ENCODE measurements at places on chromosomes 2 and 18. TPM values are rescaled to one million over a fixed set of nuclear protein-coding genes. Genes with fewer than 3 reads are reported as not detected.

CCL20 gene
- 112 TPM for total RNA-seq

DNA sequence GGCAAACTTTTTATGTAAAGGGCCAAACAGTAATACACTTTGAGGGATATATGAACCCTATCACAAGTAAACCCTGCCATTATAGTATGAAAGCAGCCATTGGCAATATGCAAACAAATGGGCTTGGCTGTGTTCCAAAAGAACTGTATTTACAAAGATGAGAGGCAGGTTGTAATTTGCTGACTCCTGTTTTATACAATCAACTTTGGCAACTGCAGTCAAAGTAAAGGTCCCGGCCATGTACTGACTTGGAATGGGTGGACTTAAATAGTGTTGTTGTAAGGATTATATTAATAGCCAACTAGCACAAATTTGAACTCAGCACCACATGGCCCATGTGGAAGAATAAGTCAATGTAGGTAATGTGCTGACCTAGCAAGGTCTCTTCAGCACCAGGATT is 223.4 kb downstream of the WDPCP start:
- H3K27me3 ChIP-seq = no peaks in the 10 kb centered on the region
- H3K4me1 ChIP-seq = no peaks in the 10 kb centered on the region
- no peaks in the 10 kb centered on the region for H3K36me3 ChIP-seq

DNA sequence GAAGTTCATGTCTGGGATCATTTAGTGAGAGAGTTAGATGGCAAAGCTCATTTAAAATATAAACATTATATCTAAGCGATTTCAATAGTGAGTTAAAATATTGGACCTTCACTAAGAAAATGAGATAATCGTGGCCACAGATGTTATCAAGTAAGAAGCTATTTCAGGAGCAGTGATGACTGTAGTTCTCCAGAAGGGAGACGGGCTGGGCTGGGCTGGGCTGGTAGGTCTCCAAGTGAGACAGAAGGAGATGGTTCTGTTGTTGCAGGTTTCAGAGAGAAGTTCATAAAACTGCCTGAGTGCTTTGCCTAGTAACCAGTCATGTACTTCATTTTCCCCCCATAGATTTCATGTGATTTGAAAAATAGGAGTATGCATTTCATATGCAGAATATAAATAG is 130.1 kb upstream of the DAPL1 start:
- H3K27me3 ChIP-seq = no peaks in the 10 kb centered on the region
- H3K36me3 ChIP-seq = no peaks in the 10 kb centered on the region
- DNase-seq = no peak
- no peak overlapping the region for H3K27ac ChIP-seq
- H3K4me1 ChIP-seq = peaks cover 7% of the 10 kb centered on the region

- H3K27ac ChIP-seq = peak overlapping the region; percentile 65
- no peaks in the 10 kb centered on the region for H3K27me3 ChIP-seq
- peaks cover 24% of the 10 kb centered on the region for H3K4me1 ChIP-seq
- H3K4me3 ChIP-seq = no peak overlapping the region
- H3K36me3 ChIP-seq = no peaks in the 10 kb centered on the region
These were observed 36.9 kb upstream of the FZD7 start for GRCh38 chr2:201996679-201997314.

DNA sequence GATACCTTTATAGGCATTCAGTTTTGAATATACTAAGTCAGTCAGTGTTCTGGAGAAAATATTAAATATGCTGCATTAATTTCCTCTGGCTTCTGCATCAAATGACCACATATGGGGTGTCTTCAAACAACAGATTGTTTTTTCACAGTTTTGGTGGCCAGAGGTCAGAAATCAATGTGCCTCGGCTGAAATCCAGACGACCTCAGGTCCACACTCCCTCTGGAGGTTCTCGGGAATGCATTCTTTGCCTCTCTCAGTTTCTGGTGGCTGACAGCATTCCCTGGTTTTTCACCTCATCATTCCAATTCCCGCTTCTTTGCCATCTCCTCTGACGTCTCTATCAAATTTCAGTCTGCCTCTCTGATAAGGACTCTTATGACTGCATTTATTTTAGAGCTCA is 142.3 kb downstream of the ZNF407 start:
- H3K27me3 ChIP-seq = no peaks in the 10 kb centered on the region
- DNase-seq = no peak
- no peak overlapping the region for H3K4me3 ChIP-seq
- H3K4me1 ChIP-seq = no peaks in the 10 kb centered on the region

CRIM1 gene
- 40.8 TPM for total RNA-seq

Measured in hepatocyte (in vitro differentiated cells).